Spinal cord (tissue), 10 donors: ENCODE measurements at places on chromosomes 3 and 15. TPM values are rescaled to one million over a fixed set of nuclear protein-coding genes. Genes with fewer than 3 reads are reported as not detected.

GRCh38 chr15:78193731-78194567, 40.4 kb downstream of the ACSBG1 start:
- H3K27ac ChIP-seq: no peak overlapping the region
- H3K4me3 ChIP-seq: no peak overlapping the region
- H3K4me1 ChIP-seq: peaks cover 11% of the 10 kb centered on the region
- DNase-seq: no peak

DNA sequence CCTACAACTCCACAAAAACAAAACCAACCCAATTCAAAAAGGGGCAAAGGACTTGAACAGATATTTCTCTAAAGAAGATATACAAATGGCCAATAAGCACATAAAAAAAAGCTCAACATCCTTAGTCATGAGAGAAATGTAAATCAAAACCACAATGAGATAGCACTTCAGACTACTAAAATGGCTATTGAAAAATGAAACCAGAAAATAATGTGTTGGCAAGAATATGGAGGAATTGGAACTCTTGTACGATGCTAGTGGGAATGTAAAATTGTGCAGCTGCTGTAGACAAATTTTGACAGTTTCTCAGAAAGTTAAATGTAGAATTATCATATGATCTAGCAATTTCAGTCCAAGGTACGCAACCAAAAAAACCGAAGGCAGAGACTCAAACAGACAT, 29.0 kb downstream of the KY start:
- H3K27ac ChIP-seq: no peak overlapping the region
- H3K27me3 ChIP-seq: no peaks in the 10 kb centered on the region
- peaks cover 8% of the 10 kb centered on the region for H3K36me3 ChIP-seq

DNA sequence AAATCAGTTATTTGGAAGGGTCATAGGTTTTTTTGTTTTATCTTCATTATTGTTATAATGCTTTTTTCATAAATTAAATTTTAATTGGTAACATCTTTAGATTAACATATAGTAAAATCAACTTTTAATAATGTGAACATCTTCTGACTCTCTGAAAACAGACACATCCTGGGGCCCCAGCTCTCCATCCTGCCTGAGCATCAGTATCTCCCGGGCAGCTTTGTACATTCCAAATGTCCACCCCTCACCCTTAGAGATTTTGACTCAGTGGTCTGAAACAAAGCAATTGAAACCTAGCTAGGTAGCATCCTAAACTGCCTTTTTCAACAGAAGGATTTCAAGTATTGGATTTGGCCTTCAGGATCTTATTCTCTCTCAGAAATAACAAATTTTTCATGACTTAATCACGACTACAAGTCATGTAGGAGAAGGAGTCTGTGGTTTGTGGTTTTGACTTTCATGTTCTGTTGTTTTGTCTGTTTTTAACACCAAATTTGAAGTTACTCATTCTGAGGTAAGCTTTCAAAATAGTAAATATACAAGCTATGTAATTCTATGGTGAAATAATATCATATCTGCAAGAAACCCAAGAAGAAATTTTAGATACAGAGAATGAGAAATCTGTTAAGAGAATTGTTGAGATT, 147.3 kb upstream of the UBE2E2 start:
- DNase-seq: no peak
- H3K36me3 ChIP-seq: no peaks in the 10 kb centered on the region
- H3K4me3 ChIP-seq: no peak overlapping the region
- no peak overlapping the region for H3K27ac ChIP-seq
- H3K4me1 ChIP-seq: no peaks in the 10 kb centered on the region

DNA sequence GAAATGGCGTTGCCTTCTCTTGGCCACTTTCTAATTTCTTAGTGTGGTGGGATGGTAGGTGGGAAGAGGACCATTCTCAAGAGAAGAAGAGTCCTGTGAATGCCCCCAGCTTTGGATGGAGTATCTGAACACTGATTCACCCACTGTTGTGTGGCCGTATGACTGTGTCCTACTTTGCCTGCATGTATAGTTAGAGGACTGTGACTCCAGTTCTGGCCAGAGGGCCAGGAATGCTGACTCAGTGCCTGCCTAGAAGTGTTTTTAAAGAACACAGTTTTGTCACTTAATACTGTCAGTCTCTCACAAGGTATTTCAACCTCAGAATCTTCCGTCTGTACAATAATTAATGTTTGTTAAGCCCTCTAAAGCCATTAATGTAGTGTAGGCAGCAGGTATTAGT, 2.1 kb downstream of the SEC61A1 start:
- no peak overlapping the region for H3K4me3 ChIP-seq
- no peak for DNase-seq
- peaks cover 22% of the 10 kb centered on the region for H3K36me3 ChIP-seq
- no peaks in the 10 kb centered on the region for H3K27me3 ChIP-seq

DNA sequence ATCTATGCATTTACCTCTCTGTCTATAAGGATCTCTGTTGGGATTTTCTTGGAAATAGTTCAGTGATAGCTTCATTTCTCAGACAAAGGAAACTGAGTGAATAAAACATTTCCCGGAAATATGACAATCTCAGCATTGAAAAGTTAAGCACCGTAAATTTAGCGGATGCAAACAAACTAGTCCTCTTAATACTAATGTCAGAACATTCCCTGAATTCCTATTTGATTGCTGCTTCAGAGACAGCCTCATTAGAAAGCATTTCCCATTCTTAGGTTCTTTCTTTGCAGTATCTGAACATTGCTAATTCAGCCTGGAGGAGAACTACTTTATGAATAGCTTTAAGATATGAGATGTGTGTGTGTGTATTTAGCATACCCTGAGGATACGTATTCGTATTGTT, 101.3 kb downstream of the NR2F2 start:
- no peaks in the 10 kb centered on the region for H3K27me3 ChIP-seq
- no peak overlapping the region for H3K27ac ChIP-seq
- no peak for DNase-seq
- H3K36me3 ChIP-seq: no peaks in the 10 kb centered on the region
- no peak overlapping the region for H3K4me3 ChIP-seq

DNA sequence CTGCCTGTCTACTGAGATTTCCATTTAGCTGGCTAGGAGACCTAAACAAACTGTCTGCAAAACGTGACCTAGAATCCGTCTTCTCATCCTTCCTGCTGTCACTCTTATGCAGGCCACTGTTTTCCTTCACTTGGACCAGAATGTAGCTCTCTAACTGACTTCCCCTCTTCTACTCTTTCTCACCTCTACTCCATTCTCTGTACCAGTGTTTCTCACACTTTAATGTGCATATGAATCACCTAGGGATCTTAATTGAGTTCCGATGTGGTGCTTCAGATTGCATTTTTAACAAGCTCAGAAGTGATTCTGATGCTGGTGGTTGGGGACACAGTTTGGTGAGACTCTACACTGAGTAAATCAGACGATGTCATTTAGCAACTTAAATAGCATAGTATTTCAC, 1.6 kb upstream of the GBE1 start:
- H3K4me3 ChIP-seq: no peak overlapping the region
- no peaks in the 10 kb centered on the region for H3K27me3 ChIP-seq
- no peaks in the 10 kb centered on the region for H3K36me3 ChIP-seq
- no peak for DNase-seq

GRCh38 chr3:15403495-15403894, 23.8 kb downstream of the METTL6 start:
- DNase-seq: no peak
- no peaks in the 10 kb centered on the region for H3K27me3 ChIP-seq
- peaks cover 3% of the 10 kb centered on the region for H3K4me1 ChIP-seq

- no peak for DNase-seq
- H3K27me3 ChIP-seq: no peaks in the 10 kb centered on the region
- H3K4me1 ChIP-seq: no peaks in the 10 kb centered on the region
- H3K4me3 ChIP-seq: no peak overlapping the region
- peaks cover 28% of the 10 kb centered on the region for H3K36me3 ChIP-seq
Measured at GRCh38 chr15:101266787-101267186, 10.5 kb downstream of the SELENOS start.

- H3K27ac ChIP-seq: no peak overlapping the region
- no peaks in the 10 kb centered on the region for H3K27me3 ChIP-seq
- H3K36me3 ChIP-seq: no peaks in the 10 kb centered on the region
Measured at GRCh38 chr3:115580566-115580965, 42.7 kb upstream of the GAP43 start.

GRCh38 chr3:14299767-14300166, 102.6 kb upstream of the SLC6A6 start:
- no peaks in the 10 kb centered on the region for H3K36me3 ChIP-seq
- no peak for DNase-seq
- peaks cover 6% of the 10 kb centered on the region for H3K27me3 ChIP-seq
- no peak overlapping the region for H3K4me3 ChIP-seq
- H3K4me1 ChIP-seq: peaks cover 22% of the 10 kb centered on the region

- peaks cover 3% of the 10 kb centered on the region for H3K36me3 ChIP-seq
- peak within 1 kb of the TSS; percentile 99 for H3K4me3 ChIP-seq
- H3K27ac ChIP-seq: peak within 1 kb of the TSS; percentile 93
Measured at GRCh38 chr3:16264708-16265454, at the start of the genes DPH3 and OXNAD1. Gene DPH3, minus strand, starts transcription at chr3:16264943. Its CDS starts 67 bp downstream, at chr3:16264876. Gene OXNAD1, plus strand, starts transcription at chr3:16265212. Its CDS starts 5,741 bp downstream, at chr3:16270953.

DNA sequence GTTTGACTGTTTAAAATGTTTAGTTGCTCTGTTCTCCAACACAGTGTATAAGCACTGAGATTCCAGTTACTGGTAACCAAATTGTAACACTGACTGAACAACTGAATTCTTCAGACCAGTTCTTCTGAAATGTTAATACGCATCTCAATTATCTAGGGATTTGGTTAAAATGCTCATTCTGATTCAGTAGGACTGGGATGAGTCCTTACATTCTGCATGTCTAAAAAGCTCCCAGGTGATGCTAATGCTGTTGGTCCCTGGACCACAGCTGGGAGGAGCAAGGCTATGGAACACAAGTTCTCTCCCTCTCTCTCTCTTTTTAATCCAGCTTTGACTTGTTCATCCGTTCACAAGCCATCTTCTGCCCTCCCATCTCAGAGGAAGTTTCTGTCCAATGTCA, 380.3 kb downstream of the MAGI1 start:
- H3K27me3 ChIP-seq: no peaks in the 10 kb centered on the region
- H3K4me3 ChIP-seq: no peak overlapping the region
- no peaks in the 10 kb centered on the region for H3K4me1 ChIP-seq
- DNase-seq: no peak
- H3K36me3 ChIP-seq: no peaks in the 10 kb centered on the region
- H3K27ac ChIP-seq: no peak overlapping the region

GRCh38 chr3:11120091-11120805, 34.0 kb upstream of the HRH1 start:
- H3K4me3 ChIP-seq: no peak overlapping the region
- no peak overlapping the region for H3K27ac ChIP-seq
- no peaks in the 10 kb centered on the region for H3K27me3 ChIP-seq
- no peaks in the 10 kb centered on the region for H3K36me3 ChIP-seq

DNA sequence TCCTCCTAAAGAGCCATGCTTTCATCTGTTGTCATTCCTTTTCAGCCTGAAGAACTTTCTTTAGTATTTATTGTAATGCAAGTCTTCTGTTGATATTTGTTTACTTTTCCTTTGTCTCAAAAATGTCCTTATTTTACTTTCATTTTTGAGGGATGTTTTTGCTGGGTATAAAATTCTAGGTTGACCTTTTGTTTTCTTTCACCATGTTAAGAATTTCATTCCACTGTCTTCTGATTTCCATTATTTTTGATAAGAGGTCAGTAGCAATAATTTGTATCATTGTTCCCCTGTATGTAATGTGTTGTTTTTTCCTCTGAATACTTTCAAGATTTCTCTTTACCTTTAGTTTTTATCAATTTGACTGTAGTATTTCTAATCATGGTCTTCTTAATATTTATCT, 91.1 kb downstream of the RSRC1 start:
- H3K4me1 ChIP-seq: no peaks in the 10 kb centered on the region
- no peak overlapping the region for H3K4me3 ChIP-seq
- no peaks in the 10 kb centered on the region for H3K36me3 ChIP-seq
- H3K27me3 ChIP-seq: no peaks in the 10 kb centered on the region
- H3K27ac ChIP-seq: no peak overlapping the region
- DNase-seq: no peak

DNA sequence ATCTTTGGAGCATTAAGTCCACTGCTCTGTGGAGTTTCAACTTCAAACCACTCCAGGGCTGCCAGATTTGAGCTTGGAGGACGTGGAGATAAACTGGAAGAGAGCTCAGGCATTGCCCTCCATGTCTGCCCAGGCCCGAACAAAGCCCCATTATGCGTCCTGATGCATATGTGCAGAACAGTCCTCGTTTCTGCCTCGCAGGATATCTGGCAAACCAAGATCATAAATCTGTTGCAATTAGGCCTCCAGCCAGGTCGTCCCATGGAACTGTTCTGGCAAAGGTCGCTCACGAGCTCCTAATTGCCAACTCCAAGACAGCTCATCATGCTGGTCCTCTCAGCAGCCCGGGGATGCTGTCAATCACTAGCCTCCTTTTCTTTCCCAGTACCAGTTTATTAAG, 91.2 kb downstream of the SEMA5B start:
- peak overlapping the region; percentile 22 for H3K27ac ChIP-seq
- no peaks in the 10 kb centered on the region for H3K27me3 ChIP-seq
- DNase-seq: no peak
- H3K4me3 ChIP-seq: no peak overlapping the region
- H3K36me3 ChIP-seq: peaks cover 9% of the 10 kb centered on the region
- peaks cover 22% of the 10 kb centered on the region for H3K4me1 ChIP-seq

DNA sequence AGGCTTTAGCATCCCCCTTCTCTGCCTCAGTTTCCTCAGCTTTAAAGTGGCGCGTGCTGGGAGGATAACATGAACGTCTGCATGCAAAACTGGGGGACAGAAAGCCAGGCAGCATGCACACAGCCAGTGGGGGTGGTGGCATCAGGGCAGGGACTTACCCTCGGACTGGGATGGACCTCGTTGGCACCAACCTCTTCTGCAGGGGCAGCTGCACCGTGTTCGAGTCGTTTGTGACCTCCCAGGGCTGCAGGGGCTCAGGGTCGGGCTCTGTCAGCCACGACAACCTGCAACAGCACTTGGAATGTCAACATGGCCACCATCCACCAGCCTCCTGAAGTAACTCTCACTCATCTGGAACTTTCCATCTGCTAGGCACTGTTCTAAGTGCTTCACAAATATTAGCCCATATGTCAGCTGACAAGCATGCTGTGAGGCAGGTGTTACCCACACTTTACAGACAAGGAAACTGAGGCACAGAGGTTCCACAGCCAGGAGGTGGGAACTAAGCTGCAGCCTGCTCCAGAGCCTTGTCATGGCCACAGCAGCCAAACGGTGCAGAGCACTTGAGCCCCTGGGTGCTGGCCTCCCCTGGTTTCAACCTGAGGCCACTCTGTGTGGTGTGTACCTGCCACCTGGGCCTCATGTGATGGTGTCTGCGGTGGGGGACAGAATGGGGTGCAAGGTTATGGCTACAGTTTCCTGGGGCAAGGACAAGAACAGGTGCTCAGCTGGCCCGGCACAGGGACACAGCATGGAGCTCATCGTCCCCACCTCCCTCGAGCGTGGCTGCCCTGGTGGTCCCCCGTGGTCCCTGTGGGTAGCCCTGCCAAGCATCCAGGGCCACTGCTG, 6.7 kb downstream of the C3orf22 start:
- peaks cover 45% of the 10 kb centered on the region for H3K4me1 ChIP-seq
- H3K36me3 ChIP-seq: no peaks in the 10 kb centered on the region
- DNase-seq: no peak
- H3K27me3 ChIP-seq: no peaks in the 10 kb centered on the region

MST1R gene
- 0.88 TPM for total RNA-seq

CCR2 gene
- total RNA-seq: 2.2 TPM

ESYT3 gene
- 6.5 TPM for total RNA-seq

UBAP1L gene
- total RNA-seq: 5.8 TPM

GP9 gene
- total RNA-seq: 0.72 TPM

SLC6A1 gene
- total RNA-seq: 740 TPM

SLMAP gene
- total RNA-seq: 43.5 TPM

CACNA1D gene
- 14.1 TPM for total RNA-seq
